ENCODE measurements at places on chromosomes 5 and 9.

- no peak for DNase-seq
Observed at GRCh38 chr9:33445389-33446239, 1.8 kb downstream of the AQP3 start.

DNA sequence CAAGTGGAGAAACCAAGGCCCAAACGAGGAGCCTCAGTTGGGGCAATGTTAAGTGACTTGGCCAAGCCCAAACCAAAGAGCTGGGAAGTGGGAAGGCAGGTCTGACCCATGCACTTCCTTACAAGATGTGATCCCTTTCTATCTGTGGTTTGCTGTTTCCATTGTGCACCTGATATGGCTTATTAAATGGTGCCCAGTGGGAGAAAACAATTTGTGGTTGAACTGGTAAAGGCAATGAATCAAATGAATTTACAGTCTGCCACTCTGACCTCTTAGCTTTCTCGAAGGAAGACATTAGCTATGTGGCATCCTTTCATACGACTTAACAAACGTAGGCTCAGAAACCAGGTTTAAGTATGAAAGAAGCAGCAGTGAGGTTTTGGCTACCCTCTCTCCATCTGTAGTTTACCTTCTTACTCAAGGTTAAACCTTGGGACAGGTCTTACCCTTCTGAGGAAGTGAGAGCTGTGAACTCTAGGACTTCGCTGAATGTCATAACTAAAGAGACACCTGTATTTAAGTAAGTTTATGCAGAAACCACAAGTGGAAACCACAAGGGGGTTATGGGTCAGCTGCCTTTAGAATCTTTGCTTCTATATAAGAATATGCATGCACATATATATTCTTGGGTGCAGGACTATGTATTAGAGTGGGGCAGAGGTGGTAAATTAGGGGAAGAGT is 100.5 kb upstream of the SPATA31D4 start:
- no peak for DNase-seq

DNA sequence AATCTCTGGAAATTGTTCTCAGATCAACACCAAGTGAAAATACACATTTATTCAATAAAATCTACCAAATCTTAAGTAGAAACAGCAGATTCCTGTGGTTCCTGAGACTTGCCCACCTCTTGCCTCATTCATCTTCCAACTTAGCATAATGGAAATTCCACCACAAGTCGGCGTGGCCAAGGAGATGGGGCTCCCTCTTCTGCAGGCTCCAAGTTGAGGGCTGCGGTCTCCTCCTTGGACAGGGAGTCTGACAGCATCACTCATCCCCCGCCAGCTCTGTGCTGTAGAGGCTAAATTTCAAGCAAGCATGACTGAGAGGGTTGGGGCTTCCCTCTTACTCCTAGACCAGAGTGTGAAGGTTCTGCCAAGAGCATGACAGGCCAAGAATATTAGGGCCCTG is 273.7 kb downstream of the DIRAS2 start:
- no peak for DNase-seq

GRCh38 chr5:9626955-9627354 is 3.2 kb downstream of the TAS2R1 start:
- DNase-seq = no peak

- no peak for DNase-seq
Observed at GRCh38 chr9:115627511-115627910, 509.6 kb upstream of the TNC start.

GRCh38 chr5:73701566-73701965 is 75.6 kb downstream of the ARHGEF28 start:
- DNase-seq = no peak

DNA sequence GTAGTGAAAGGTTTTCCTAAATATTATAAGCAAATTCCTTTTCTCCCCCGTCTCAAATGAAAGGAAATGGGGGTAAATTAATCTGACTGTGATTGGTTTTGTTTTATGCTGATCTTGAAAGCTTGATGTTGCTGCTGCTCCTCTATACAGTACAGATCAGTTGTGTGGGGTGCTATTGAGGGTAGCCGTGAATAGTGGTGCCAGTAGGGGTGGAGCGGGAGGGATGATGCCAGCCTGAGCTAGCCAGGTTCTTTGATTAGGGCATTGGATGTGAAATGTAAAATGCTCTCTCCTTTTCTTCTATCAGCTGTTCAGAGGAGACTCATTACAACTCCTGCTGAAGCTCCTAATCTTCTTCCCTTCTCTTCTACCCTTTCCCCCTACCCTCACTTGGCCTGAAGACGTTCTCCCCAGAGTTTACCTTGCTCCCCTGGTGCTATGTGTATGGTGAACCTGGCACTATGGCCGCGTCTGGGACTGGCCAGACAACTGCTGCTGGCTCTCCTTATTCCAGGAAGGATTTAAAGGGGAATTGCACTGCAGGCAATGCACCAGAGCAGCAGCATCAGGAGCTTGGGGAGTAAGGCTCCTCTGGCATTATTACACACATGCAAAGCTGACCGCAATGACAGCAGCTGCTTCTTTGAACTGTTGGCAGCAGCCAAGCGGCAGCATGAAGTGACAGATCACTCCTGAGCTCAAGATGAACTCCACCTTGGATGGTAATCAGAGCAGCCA is 566 bp downstream of the GPR21 start:
- DNase-seq = peak; percentile 19

DNA sequence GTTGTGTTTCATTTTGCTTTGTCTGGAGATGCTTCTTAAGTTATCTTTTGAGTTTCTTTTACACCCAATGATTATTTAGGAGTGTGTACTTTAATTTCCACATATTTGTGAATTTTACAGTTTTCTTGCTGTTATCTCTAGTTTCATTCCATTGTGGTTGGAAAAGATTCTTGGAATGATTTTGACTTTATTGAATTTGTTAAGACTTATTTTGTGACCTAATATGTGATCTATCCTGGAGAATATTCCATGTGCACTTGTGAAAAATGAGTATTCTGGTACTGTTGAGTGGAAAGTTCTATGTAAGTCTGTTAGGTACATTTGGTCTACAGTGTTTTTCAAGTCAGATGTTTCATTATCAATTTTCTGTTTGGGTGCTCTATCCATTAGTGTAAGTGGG is 24.4 kb upstream of the GRAMD2B start:
- DNase-seq = no peak

GRCh38 chr5:86979811-86980411 is 287.8 kb upstream of the RASA1 start:
- DNase-seq = no peak

DNA sequence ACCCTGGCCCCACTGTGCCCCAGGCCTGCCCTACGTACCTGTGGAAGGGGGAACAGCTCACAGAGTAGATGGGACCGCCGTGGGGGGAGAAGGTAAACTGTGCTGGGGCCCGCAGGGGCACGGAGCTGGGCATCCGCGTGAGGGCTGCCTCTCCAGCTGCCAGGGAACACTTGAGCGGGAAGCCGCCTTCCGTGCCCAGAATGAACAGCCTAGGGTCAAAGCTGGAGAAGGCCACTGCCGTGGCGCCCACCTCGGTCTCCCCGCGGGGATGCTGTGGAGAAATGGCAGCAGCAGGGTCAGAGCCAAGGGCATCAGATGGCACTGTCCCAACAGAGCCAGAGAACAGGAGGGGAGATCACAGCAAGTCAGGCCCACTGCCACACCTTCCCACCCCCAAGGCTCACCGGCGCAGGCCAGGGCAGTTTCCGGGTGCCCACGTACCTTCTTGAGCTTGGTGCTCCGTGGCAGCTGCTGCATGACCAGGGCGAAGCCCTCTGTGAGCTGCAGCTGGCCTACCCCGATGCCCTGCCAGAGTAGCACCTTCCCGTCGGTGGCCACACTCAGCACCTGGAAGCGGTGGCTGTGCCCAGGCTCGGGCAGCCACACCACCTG is 21.9 kb downstream of the DYNC2I2 start:
- DNase-seq = no peak

DNA sequence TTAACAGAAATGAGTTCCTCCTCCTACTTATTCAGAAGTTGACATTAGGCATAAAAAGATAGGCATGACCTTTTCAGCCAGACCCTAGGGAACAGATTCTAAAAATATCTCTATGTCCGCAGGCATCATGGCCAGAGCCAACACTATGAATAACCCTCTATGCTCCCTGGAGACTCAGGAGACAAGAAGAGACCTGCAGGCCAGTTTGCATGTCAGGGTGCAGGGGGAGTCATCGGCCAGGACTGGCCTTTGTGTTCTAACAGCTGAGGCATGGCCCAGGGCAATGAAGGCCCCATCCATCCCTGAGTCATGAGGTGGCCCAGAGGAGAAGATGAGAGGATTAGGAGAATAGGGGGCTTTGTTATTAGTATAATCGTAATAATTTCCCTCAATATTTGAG is 93.8 kb downstream of the TMEM215 start:
- DNase-seq = no peak

GRCh38 chr9:93620881-93621820 is 44.8 kb downstream of the PHF2 start:
- no peak for DNase-seq

GRCh38 chr9:133377721-133378216 is 1.6 kb downstream of the STKLD1 start:
- peak; percentile 64 for DNase-seq
